ENCODE measurements at places on chromosomes 6 and 20. TPM values are rescaled to one million over a fixed set of nuclear protein-coding genes. Genes with fewer than 3 reads are reported as not detected.

E2F3 gene
- 10.8 TPM for total RNA-seq

GPLD1 gene
- total RNA-seq, result 2.5 TPM

DNA sequence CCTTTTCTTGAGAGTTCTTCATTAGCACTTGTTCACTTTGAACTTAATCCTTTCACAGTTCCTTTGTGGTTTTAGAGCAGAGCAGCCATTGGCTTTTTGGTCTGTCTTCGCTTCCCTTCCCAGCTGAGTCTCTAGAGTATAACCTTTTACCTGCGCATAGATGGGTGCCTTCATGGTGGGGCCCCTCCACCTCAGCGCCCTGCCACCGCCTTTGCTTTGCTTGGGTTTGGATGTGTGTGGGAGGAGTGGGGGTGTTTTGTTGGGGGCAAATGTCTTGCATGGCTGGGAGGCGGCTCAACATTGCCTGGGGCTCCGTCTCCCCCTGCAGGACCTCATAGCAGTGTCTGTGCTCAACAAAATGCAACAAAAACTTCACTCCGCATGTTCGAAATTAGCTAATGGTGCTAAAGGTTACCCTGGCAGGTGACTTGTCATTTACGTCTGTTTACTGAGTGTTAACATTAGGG lies 11.9 kb downstream of the PYGB start:
- no peak overlapping the region for H3K27ac ChIP-seq
- no peaks in the 10 kb centered on the region for H3K36me3 ChIP-seq
- H3K4me1 ChIP-seq, result peaks cover 4% of the 10 kb centered on the region
- no peak for DNase-seq
- no peak overlapping the region for H3K4me3 ChIP-seq
- no peaks in the 10 kb centered on the region for H3K27me3 ChIP-seq

DNA sequence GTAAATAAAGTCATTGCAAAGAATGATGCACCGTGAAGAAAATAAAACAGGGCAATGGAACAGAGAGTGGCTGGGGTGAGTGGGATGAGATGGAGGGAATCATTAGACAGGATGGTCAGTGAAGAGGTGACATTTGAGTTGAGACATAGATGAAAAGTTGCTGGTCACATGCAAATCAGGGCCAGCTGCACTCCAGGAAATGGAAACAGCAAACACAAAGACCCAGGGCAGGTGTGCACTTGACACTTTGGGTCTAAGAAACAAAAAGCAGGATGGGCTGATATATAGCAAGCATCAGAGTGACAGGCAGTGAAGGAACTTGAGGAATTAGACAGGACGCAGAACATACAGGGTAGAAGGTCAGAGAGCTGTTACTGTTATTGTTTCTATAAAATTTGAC lies 171.5 kb upstream of the RIPOR2 start:
- H3K27me3 ChIP-seq, result no peaks in the 10 kb centered on the region
- DNase-seq, result no peak
- H3K4me3 ChIP-seq, result no peak overlapping the region
- H3K4me1 ChIP-seq, result no peaks in the 10 kb centered on the region
- no peak overlapping the region for H3K27ac ChIP-seq

DNA sequence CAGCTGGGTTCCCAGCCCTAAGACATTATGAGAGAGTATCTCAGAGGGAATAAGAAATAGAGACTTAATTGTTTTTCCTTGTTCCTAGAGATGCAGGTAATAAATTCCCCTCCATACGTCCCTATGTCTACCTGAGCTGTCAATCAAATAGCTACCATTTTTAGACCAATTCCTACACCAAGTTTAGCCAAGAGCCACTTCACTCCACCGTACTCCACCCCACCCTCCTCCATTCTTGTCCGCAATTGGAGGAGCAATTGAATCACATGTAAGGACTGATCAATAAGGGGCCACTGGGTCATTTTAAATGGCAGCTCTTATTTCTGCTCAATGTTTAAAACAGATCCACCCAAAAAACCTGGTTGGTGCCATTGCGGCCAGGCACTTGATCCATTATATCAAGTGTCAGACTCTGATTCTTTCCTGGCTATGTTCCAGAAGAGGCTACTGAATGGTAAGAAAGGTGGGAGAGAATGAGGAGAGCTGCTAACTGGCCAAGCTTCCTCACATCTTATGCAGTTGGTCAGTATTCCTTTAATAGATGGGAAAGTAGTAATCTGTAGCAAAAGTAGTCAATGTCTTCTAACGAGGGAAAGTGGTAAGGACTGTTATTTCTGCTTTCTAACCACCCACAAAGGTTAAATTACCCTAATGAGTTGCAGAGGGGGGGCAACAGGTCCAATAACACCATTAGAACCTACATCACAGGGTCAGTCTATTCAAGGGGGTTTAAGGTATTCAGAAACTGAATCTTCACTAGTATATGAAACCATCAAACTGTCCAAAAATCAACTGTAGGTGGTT lies 34.1 kb downstream of the ARHGAP18 start:
- no peak overlapping the region for H3K4me3 ChIP-seq
- peaks cover 37% of the 10 kb centered on the region for H3K4me1 ChIP-seq
- DNase-seq, result no peak
- H3K27ac ChIP-seq, result no peak overlapping the region
- H3K27me3 ChIP-seq, result no peaks in the 10 kb centered on the region

- H3K27ac ChIP-seq, result no peak overlapping the region
- no peak for DNase-seq
- no peaks in the 10 kb centered on the region for H3K27me3 ChIP-seq
- peaks cover 81% of the 10 kb centered on the region for H3K36me3 ChIP-seq
Measured at GRCh38 chr6:33781131-33781975, 7.6 kb downstream of the LEMD2 start.

DNA sequence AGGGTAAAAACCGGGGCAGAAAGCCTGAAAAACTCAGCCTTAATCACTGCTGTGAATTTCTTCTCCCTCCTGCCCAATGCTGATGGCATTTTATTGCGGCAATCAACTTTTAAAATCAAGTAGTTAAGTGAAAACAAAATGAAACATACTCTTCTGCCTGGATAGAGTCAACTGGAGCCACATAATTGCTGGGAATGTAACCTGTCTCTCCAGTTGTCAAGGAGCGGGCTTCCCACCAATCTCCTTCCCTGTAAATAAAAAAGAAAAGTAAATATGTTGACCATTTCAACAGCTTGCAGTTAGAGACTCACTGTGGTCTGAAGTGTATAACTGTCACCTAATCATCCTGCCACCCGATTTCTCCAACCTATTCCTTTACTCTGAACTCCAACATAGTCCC lies 102.1 kb upstream of the TRAF3IP2 start:
- no peaks in the 10 kb centered on the region for H3K27me3 ChIP-seq
- DNase-seq, result no peak
- H3K27ac ChIP-seq, result no peak overlapping the region

DNA sequence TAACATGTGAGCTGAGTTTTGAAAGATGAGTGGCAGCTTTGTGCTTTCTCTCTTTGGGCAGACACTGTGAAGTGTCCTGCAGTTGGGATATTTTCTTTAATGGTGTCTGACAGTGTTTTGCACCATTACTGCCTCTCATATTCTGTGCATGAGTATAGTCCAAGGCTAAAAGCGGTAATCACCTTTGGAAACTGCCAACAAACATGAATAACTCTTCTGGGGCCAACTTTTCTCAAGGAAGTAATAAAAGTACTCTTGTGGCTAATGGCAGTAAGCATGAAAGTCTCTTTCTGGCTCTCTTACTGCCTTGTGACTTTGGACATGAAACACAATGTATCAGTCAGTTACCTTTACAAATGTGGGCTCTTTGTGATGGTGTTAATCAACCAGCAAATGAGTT lies 91.7 kb upstream of the SOX4 start:
- no peak for DNase-seq
- no peaks in the 10 kb centered on the region for H3K36me3 ChIP-seq
- no peaks in the 10 kb centered on the region for H3K27me3 ChIP-seq
- no peak overlapping the region for H3K27ac ChIP-seq
- no peaks in the 10 kb centered on the region for H3K4me1 ChIP-seq
- no peak overlapping the region for H3K4me3 ChIP-seq

DNA sequence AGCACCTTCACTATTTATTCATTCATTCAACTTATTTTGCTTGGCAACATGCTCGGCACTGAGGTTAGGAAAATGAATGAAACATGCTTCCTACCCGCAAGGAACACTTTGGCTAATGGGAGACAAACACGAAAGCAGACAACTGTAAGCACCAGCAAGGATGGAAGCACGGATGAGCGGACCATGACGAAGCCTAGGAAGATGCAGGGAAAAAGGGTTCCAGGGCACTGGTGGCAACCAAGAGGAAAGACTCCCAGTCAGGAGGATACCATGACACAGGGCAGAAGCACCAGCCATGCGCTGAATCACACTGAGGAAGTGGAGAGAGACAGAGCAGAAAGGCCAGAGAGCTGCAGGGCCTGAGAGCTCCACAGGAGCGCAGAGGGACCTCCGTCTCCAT lies 9.8 kb downstream of the PDE10A start:
- H3K27ac ChIP-seq, result no peak overlapping the region
- H3K36me3 ChIP-seq, result no peaks in the 10 kb centered on the region
- no peak overlapping the region for H3K4me3 ChIP-seq
- no peaks in the 10 kb centered on the region for H3K27me3 ChIP-seq
